ENCODE measurements at places on chromosomes 13 and 19.

DNA sequence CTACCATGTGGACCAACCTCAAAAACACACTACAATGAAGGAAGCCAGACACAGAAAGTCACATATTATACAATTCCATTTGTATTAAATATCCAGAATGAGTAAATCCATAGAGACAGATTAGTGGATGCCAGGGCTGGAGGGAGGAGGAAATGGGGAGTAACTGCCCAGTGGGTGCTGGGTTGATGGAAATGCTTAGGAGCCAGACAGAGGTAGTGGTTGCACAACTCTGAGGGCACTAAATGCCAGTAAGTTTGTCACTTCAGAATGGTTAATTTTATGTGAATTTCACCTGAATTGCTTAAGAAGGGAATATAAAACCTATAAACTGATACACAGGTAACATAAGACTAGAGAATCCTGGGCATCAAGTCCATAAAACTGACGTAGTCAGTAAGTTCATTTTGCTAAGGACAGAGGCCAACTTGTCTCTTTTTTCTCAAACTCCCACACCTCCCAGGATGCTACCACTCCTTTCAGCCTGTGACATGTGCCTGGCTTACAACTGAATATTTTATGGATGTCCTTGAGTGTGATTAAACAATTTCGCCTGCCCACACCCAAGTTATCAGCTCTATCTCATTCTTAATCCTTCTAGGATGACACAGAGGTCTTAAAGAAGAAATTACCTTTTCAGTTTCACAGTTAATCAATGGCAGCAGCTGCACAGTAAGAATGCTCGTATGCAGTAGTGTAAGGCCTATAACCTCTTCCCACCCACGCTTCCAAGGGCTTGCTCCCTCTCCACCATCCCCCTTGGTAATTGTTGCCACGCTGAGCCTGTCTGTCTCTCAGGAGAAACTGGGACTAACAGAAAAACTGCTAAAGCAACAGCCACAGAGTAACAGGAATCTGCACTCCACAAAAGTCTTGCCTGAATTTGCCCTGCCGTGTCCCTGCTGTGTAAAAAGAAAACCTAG is 5.9 kb upstream of the MLNR start:
- no peak for DNase-seq

GRCh38 chr19:43618921-43619261 is 538 bp downstream of the ZNF428 start:
- DNase-seq, result no peak

DNA sequence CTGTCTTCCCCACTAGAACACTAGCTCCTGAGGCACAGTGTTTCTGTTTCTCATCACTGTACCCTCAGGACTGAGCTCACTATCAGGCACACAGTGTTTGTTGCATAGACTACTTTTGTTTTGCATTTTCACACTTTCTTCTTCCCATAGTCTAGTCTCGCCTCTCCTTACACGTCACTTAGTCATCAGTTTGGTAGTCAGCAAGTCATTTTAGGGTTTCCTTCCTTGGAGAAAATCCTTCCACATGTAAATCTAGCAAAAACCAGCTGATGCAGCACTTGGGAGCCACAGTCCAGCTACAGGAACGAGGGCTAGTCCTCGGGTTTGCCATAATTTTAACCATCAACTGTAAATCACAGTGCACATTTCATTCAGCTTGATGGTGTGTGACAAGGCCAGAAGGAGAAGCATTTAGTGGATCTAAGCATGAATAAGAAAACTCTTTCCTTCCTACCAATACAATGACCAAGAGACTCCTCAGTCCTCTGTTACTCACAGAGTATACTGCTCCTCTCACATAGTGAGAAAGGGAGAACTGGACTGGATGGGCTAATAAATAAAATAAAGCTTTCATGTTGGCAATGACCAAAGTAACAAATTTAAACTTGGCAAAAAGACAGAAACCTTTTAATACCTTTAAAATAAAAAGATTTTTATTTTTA is 221.0 kb downstream of the KLF12 start:
- no peak for DNase-seq

DNA sequence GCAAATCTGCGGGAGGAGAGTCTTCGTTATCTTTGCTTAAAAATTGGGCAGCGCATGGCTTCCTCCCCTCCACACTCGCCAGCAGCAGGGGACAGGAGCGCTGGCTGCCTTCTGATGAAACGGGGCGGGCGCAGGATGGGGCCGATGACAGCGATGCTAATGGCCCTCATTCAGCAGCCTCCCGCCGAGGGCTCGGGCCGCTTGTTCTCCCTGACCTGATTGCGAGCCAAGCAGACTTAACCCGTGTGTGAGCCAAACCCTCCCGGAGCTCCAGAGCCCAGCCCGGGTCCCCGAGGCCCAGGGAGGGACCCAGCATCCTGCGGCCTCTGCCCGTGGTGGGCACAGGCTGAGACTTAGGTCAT is 90.3 kb downstream of the KDM4B start:
- no peak for DNase-seq

- no peak for DNase-seq
These were observed 31.7 kb downstream of the RASA3 start for GRCh38 chr13:114100446-114101357.

- no peak for DNase-seq
These were observed 7.3 kb downstream of the SIGLEC9 start for GRCh38 chr19:51131780-51132680.

Data from cerebellar nuclear complex (tissue), 1 donor.